ENCODE measurements at places on chromosomes 16 and 17. TPM values are rescaled to one million over a fixed set of nuclear protein-coding genes. Genes with fewer than 3 reads are reported as not detected.

The TMC8 gene
- total RNA-seq, result 28.6 TPM

DNA sequence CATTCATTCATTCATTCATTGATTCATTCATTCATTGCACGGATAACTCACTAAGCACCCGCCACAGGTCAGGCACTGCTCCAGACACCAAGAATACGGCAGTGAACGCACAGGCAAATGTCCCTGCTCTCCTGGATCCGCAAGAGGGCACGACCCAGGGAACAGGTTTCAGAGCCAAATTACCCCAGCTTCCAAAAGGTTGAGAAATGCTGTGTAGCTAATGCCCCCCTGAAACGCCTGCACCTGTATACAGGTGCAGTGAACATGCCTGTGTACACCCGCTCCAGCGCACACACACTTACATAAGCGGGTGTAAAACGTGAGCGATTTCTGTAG lies 9.6 kb upstream of the UBE2I start:
- no peak for DNase-seq

The MYL4 gene
- total RNA-seq, result 8.9 TPM

The DYNLRB2 gene
- 1.7 TPM for total RNA-seq

GRCh38 chr16:54241525-54241924 lies 45.1 kb downstream of the IRX3 start:
- no peak for DNase-seq
